Occipital lobe (tissue), 3 donors: ENCODE measurements at places on chromosomes 12 and 14. TPM values are rescaled to one million over a fixed set of nuclear protein-coding genes. Genes with fewer than 3 reads are reported as not detected.

Gene DAO
- total RNA-seq, result not detected

Gene FAM90A1
- 0.16 TPM for total RNA-seq

Gene COCH
- 39.1 TPM for total RNA-seq

Gene DTD2
- 77.5 TPM for total RNA-seq

Gene SERPINA10
- not detected for total RNA-seq

Gene USP15
- 160 TPM for total RNA-seq

Gene LRP10
- 3.4 TPM for total RNA-seq

Gene GPR132
- total RNA-seq, result 0.94 TPM

DNA sequence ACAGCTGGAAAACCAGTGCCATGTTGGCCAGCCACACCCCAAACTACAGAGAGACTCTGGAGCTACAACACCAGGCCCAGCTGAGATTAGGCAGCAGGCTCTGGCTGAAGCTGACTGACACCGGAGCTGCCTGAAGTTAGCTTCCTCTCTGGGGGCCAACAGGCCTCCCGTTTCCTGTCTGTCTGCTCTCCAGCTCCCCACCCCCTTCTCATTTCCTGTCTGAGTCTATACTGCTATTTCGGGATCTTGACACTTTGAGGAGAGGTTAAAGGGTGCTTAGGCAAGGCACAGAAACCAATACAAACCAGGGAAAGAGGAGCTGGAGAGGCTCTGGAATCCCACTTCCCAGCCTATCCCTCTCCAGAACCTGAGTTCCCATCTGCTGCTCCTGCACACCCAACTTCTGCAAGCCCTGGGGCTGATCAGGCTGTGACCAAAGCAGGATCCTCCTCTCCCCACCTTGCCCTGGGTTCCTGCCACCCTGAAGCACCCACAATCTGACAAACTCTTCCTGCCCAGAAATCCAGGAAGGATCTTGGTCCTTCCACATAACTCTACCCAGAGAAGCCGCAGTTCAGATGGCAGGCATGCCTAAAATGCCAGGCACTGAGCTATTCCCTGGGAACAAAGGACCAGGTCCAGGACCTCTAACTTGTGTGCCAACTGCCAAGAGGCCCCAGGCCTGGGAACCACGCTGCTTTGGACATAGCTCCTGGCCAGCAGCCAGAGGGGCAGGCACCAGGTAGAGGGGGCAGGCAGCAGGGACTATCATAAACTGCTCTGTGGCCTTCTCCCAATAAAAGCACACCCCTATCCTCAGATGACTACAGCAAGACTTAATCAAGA is 39.9 kb downstream of the PRPF40B start:
- no peak for DNase-seq

DNA sequence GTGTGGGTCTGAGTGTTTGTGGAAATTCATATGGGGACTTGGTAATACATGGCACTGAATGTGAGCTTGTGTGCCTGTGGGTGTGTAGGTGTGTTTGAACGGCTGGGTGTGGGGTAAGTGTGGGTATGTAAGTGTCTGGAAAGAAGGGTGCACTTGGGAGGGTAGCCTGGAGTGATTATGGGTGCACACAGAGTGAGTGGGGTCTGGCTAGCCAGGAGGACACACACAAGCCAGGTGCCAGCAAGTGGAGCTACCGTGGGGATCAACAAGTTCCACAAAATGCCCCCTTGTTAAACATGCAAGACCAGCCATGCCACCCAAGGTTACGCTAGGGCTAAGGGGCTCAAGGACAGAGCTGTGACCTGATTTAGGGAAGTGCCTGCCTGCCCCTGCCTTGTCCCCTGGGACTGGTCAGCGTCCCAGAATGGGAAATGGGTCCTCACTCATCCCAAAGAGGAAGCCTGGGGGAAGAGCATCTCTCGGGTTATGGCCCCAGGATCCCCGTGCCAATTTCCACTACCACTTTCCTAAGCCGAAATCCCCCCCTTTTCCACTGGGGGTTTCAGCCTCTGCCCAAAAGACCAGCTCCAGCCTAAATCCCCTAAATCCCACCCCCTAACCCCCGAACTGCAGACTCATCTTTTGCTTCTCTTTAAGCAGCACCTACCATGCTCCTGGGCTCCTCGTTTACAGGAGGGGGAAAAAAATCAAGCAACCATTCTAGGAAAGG is 118.6 kb downstream of the DICER1 start:
- no peak for DNase-seq

- DNase-seq, result no peak
Measured at GRCh38 chr12:123445388-123446332, 9.2 kb upstream of the RILPL2 start.

DNA sequence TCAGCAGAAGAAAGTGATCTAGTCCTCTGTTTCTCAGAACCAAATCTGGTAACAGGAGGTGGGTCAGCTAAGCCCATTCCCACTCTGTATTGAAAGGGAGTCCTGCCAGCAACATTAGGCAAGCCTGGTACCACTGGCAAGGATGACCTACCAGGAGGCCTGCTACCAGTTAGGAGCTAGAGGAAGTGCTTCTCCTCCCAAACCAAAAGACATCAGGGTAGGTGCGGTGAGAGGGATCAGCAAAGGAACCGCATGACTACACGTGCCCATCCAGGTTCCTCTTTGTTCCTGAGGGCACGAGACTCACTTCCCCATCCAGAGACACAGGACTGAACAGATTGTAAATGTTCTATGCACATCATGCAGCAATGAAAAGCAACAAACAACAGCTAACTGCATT is 2.8 kb downstream of the KLRC4 start:
- no peak for DNase-seq

- DNase-seq, result no peak
Measured at GRCh38 chr14:104356738-104357688, 218.6 kb downstream of the KIF26A start.

DNA sequence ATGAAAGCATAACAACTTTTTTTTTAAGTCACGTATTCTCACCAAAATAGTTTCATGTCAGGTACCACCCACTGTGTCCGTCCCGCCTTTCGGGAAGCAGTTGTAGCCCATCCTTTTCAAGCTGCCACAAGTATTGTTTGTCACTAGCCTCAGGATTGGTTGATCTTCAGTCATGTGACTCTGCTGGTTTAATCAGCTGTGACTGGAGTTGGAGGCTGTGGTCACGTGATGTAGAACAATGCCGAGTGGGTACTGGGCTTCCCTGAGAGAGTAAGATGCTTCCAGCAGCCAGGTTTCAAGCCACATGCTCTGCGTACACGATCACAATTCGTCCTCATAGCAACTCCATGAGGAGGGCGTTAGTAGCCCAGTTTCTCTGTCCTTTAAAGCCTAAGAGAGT is 83.0 kb upstream of the WSCD2 start:
- no peak for DNase-seq

- DNase-seq, result no peak
Measured at GRCh38 chr12:62400135-62400534, 66.5 kb upstream of the MON2 start.

DNA sequence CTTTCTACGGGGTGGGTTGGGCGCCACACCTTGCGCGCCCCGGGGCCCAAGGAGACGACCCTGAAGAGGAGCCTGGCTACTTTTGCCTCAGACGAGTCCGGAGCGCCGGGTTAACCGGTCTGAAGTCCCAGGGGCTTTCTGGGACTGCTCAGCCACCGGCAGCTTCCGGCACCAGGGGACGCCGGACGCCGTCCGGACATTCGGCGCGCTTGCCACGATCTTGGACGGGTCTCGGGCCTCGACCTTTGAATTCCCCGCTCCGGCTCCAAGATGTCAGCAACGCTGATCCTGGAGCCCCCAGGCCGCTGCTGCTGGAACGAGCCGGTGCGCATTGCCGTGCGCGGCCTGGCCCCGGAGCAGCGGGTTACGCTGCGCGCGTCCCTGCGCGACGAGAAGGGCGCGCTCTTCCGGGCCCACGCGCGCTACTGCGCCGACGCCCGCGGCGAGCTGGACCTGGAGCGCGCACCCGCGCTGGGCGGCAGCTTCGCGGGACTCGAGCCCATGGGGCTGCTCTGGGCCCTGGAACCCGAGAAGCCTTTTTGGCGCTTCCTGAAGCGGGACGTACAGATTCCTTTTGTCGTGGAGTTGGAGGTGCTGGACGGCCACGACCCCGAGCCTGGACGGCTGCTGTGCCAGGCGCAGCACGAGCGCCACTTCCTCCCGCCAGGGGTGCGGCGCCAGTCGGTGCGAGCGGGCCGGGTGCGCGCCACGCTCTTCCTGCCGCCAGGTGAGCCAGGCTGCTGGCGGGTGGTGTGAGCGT is at the start of gene ACOT4:
Gene ACOT4, plus strand, starts transcription at position 184 of the 760 bp plus-strand sequence. Its CDS starts 87 bp downstream, at position 271.
- DNase-seq, result peak; percentile 39

DNA sequence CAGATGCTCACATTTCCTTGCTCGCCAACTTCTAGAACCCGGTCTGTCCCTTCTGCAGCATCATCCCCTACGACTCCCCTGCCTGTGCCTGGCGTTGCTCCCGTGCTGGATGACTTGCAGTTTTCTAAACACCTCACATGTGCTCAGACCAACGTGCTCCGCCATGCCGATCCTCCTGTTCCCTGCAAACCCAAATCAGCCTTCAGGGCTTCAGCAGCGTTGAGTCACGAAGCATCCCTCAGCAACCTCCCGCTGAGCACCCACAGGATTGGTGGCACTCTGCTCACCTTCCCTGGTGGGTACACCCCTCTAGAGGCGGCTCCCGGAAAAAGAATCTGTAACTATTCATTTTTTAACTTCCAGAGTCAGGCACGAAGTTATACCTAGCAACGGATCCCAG is 2.8 kb upstream of the PIWIL1 start:
- peak; percentile 20 for DNase-seq

DNA sequence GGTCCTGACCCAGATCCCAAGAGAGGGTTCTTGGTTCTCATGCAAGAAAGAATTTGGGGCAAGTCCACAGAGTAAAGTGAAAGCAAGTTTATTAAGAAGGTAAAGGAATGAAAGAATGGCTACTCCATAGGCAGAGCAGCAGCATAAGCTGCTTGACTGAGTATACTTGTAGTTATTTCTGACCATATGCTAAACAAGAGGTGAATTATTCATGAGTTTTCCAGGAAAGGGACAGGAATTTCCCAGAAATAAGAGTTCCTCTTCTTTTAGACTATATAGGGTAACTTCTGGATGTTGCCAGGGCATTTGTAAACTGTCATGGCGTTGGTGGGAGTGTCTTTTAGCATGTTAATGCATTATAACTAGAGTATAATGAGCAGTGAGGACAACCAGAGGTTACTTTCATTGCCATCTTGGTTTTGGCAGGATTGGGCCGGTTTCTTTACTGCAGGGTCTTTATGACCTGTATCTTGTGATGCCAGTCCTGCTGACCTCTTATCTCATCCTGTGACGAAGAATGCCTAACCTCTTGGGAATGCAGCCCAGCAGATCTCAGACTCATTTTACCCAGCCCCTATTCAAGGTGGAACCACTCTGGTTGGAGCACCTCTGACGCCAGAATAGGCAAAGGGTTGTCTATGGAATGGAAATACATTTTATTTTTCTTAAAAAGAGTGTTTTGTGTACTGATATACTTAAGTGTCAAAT is 113.8 kb downstream of the OTOGL start:
- no peak for DNase-seq

GRCh38 chr12:51265024-51265423 is 5.2 kb downstream of the SMAGP start:
- DNase-seq, result no peak

- DNase-seq, result no peak
Measured at GRCh38 chr14:102120888-102121287, 18.8 kb upstream of the WDR20 start.

GRCh38 chr12:76410781-76411180 is 62.6 kb upstream of the BBS10 start:
- no peak for DNase-seq

GRCh38 chr12:9701380-9702154 is 31.3 kb downstream of the CLECL1 start:
- DNase-seq, result no peak

GRCh38 chr12:132269271-132269968 is 60.0 kb downstream of the GALNT9 start:
- no peak for DNase-seq

- DNase-seq, result no peak
Measured at GRCh38 chr14:73238424-73238852, 1.1 kb downstream of the PAPLN start.

- no peak for DNase-seq
Measured at GRCh38 chr12:539540-540310, 80.0 kb downstream of the B4GALNT3 start.

- peak; percentile 43 for DNase-seq
Measured at GRCh38 chr14:103522649-103523574, at the start of gene CKB. TSS of gene CKB (minus strand) at chr14:103522830. CDS start at chr14:103522493, 337 bp downstream.

GRCh38 chr12:121579190-121579791 is 1.5 kb downstream of the KDM2B start:
- DNase-seq, result no peak

DNA sequence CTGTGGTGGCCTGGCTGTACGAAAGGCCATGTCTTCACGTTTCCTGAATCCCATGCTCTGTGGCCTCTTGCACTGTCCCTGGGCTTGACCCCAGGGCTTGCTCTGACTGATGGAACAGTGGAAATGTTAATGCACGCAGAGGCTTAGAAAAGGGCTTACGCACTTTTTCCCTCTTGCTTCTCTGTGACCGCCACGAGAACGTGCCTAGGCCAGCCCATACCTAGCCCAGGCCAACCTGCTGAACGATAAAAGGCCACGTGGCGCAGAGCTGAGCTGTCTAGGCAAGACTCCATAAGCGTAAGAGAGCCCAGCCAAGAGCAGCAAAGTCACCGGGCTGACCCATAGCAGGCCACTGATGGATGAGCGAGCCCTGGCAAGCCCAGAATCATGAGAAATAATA is 18.3 kb downstream of the TTC7B start:
- no peak for DNase-seq

DNA sequence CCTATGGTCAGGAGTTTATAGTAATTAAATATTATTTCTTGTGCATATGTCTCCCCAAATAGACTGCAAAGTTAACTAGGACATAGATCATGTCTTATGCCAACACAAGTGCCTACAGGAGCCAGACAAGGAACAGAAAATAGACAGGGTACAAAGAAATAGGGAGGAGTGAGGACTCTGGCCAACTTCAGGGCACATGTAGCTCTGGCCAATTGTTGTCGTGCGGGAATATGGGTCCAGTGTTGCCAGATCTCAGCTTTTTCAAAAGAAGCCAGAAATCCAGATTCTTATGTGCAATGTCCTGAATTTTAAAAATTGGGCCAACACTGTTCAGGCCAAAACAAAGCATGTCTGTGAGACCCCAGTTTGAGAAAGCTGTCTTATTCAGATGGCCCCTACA is 68.7 kb downstream of the RFX4 start:
- DNase-seq, result no peak

GRCh38 chr12:28527631-28528249 is 337.5 kb downstream of the CCDC91 start:
- DNase-seq, result no peak

GRCh38 chr14:29545714-29546113 is 381.9 kb downstream of the PRKD1 start:
- no peak for DNase-seq
